ENCODE measurements at places on chromosomes 16 and 17.

DNA sequence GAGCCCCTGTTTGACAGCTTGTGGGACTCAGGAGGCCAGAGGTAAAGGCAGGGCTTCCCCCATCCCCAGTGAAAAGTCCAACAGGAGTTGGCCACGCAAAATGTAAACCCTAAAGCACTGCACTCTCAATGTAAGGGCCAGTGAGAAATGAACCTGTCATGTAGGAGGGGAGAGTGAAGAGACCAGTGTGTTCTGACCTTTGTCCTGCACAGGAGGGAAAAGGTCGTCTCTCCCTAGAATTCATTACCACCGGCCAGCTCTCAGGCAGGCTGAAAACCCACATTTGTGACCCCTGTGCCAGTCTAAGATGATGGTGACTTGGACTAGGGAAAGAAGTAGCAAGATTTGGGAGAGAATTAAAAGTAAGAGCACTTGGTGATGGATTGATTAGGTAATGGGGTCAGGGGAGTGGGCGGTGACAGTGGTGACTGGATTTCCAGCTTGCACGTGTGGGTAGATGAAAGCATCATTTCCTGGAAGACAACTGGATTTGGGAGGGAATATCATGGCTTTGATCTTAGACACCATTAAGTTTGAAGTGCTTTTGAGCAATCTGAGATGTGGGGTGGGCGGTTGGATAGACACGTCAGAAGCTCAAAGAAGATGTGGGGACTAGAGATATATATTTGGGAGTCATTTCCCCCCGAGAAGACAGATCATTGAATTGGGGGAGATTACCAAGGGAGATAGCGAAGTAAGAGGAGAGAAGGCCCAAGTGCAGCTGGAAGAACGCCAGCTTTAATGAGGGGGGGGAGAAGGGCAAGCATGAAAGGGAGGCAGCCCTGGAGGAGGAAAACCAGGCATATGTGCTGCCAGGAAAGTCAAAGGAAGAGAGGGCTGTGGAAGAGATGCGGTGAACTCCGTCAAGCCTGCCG lies 119.5 kb downstream of the NTN1 start:
- DNase-seq = no peak

DNA sequence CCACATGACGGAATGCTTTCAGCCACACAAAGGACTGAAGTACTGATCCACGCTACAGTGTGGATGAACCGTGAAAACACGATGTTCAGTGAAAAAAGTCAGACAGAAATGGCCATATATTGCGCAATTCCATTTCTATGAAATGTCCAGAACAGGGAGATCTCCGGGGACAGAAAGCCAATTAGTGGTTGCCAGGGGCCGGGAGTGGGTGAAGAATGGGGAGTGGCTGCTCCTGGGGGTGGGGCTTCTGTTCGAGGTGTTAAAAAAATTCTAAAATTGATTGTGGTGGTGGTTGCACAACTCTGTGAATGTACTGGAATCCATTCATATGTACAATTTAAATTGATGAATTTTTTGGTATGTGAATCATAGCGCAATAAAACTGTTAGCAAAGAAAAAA lies 154.8 kb upstream of the HSBP1 start:
- DNase-seq = no peak

- DNase-seq = no peak
Measured at GRCh38 chr17:17345294-17345597, 42.1 kb downstream of the NT5M start.

DNA sequence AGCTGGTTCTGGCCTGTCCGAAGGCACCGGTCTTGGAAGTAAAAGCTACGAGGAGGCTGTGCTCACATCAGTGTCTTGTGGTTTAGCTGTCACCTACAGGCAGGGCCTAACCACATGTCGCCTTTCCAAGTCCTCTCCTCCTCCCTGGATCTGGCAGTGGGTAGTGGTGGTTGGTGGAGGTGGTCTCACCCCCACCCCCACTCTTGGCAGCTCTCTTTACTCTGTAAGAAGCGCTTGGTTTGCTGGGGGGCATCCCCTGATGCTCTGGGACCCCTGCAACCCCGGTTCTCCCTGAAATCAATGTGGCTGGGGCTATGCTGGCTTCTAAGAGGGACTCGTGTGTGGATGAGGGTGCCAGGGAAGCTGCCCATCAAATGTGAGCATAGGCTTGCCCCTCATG lies 68.3 kb downstream of the WIPI1 start:
- DNase-seq = no peak

DNA sequence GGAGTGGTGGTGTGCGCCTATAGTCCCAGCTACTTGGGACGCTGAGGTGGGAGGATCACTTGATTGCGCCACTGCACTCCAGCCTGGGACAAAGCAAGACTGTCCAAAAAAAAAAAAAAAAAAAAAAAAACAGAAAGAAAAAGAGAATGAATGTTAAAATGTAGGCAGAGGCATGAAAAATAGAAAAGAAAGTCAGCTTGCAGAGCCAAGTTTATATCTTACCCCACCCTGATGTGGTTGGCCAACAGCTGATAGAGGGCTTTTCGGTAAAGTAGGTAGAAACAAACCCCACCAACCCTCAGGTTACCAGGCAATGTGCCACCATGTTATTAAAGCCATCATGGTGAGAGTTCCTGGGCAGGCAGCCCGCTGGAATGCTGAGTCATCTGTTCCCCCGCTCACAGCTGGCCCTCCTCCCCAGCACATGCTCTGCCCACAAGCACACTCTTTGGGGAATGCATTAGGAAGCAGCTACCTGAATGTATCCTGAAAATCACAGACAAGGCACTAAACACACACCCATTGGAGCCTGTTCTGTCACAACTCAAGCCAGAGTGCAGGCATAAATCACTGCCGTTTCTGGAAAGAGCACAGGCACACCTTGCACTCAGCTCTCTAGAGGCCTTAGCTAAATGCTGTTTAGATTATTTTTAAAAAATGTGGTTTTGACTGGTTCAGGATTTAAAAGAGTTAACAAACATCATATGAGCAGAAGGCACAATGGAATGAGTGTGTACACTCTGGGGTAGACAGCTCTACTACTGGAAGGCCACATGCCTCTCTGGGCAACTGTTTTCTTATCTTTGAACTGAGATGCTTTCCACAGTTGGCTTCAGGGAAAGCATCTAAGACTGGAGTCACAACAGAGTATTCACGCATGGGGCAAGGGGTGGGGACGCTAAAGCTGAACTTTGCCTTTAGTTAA lies 128.5 kb downstream of the PARN start:
- DNase-seq = no peak

GRCh38 chr17:47225911-47226688 lies 17.0 kb downstream of the MYL4 start:
- DNase-seq = no peak

GRCh38 chr17:16906680-16907079 lies 65.2 kb downstream of the TNFRSF13B start:
- no peak for DNase-seq

- DNase-seq = no peak
Measured at GRCh38 chr17:45300060-45300751, 16.6 kb downstream of the MAP3K14 start.
